ENCODE measurements at places on chromosomes 4 and X. TPM values are rescaled to one million over a fixed set of nuclear protein-coding genes. Genes with fewer than 3 reads are reported as not detected.

DNA sequence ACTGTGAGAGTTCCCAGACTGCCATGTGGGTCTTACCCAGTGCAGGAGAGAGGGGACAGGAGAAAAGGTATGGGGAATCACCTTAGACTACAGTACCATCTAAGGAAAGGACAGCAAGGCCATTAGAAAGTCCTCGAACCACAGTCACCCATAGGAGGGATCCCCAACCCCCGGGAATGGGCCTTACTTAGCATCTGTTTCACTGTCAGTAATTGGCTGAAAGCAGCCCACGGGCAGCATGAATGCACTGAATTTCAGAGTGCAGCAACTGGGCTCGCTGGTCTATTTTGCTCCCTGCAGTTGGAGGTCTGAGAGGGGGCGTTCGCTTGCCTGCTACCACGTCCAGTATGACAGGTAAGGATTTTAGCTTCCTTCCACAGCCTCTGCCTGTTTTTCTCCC is 50.4 kb upstream of the KLHL8 start:
- no peak for DNase-seq

- DNase-seq: no peak
Observed at GRCh38 chr4:17667653-17668201, 53.3 kb downstream of the MED28 start.

DNA sequence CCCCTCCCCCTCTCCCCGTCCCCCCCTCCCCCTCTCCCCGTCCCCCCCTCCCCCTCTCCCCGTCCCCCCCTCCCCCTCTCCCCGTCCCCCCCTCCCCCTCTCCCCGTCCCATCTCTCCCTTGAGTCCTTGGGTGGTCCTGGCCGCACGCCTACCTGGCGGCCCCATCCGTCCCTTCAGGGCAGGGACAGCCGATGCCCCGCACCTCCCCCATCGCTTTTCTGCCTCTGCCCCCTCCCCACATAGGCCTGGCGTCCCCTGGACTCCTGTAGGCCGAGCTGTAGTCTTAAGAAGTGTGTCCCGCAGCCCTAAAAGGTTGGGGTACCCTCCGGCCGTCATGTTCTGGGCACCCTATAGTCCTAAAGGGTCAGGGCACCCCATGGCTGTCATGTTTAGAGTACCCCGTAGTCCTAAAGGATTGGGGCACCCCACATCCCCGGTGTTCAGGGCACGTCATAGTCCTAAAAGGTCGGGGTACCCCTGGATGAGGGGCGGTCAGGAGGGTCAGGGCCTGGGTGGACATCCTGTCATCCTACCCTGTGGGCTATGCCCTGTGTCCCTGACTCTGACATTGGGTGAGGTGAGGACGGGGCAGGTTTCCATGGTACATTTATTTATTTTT is 10.8 kb upstream of the GTPBP6 start:
- no peak for DNase-seq

DNA sequence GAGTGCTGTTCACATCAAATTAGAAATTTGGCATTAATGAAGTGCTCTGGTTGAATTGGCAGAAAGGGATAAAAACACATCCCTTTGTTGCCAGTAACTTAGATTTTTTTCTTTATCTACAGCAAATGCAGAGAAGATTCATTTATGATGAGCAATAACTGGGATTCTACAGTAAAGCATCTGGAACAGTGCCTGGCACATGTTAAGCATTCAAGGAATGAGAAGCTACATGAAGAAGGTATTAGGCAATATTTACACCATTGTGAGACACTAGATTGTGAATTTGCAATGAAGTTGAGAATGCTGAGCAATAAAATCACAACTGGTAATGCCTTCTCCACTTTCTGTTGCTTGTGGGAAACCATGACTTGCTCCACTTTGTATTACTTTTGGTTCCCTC is 33.5 kb downstream of the PCDH19 start:
- DNase-seq: peak; percentile 68

DNA sequence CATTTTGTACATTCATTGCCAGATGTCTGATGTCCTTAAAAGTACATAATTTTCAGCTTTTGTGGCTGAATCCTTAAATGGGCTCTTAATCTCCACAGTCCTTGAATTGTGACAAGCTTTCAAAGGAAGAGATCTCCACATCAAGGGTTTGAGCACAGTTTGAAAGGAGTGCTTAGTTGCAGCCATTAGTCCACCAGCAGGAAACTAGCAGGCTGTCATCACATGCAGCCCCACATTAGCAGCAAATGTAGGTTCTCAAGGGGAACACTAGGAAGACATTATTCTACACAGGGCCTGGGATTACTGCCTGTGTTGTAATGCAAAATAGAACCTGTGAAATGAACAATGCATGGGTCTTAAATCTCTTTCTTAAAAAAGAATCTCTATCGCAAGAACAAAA is 173.2 kb downstream of the CBLL2 start:
- DNase-seq: no peak

DNA sequence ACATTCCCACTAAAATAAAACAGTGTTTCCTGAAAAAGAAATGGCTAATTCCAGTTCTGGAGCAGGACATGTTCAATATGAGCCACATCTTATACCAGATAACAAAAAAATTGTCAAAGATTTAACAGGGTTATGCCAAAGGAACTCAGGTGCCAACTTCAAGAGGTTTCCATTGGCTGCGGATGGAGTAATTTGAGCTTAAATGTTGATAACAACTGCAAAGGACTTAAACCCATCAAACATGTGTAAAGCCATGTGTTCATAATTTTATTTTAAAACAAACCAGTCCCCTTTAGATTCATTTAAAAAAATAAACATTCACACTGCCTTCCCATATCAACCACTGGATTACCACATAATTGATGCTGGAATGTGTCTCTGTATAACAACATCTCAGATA is 156.4 kb upstream of the PCDH18 start:
- DNase-seq: no peak

DNA sequence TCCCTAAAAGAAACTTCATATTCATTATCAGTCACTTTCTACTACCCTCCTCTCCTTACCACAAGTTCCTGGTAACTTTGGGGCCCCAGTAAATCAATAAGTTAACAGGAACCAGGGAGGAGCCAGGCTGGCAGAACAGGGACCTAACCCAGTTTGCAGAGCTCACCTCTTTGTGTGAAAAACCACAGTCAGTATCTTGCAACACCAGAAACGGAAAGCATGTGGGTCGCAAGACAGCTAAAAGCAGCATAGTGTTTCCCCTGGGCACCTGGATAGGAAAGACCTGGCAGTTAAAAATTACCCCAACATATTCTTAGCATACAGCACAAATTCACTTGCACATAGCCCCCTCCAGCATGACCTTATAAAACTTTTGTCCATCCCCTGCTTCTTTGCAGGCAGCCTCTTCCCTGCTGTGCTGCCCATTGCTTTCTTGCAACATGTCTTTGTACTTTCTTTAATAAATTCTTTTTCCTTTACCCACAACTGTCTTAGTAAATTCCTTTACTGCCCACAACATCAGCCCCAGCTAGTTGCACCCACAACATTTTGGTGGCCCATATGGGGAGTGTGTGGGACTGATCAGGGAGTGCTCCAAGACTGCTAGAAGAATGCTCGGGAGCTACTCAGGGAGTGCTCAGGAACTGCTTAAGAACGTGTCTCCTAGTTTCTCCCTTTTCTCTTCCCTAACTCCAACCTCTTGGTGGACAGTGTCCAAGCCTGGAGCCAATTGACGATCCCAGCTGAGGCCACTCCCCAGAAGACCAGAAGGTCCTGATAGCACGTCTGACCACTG is 83.4 kb downstream of the MSN start:
- no peak for DNase-seq

DNA sequence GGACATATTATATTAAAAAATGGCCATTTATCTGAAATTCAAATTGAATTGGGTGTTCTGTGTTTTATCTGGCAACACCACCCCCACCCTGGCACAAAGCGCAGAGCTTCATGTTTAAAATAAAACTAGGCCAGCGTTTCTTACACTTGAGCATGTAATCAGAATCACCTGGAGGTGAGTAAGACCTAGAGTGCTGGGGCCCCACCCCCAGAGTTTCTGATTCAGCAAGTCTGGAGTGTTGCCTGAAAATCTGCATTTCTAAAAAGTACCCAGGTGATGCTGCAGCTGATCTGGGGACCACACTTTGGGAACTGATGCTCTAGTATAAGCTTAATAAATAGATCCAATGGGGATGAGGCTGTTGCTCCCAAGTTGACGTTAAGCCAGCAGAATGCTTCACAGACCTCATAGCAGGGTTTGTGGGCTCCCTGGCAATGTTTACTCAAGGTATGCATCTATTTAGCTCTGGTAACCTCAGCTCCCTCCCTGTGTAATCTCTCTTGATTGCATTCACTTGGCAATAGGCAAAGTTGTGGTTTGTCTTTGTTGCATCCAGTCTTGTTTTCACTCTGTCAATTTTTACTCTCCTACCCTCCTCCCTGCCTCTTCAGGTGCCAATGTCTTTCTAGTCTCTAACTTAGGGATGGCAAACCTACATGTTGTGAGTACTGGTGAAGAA is 99.8 kb upstream of the TEX13D start:
- DNase-seq: no peak

DNA sequence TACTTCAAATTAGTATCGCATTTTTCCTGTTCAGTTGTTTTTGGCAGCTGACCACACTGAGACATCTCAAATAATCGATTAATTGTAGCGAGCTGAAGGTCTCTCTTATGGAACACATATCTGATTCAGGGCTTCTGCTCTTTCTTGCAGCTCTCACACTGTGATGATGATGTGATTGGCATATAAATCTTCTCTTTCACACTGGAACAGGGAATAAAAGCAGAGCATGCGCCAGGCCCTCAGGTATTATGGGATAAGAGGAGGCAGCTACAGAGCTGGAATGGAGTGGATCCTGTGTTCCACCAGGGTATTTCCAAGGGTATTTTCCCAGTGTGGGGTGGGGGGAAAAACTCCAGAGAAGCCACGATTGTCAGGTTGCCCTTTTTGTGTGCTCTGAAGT is 265.4 kb upstream of the CASK start:
- no peak for DNase-seq

DNA sequence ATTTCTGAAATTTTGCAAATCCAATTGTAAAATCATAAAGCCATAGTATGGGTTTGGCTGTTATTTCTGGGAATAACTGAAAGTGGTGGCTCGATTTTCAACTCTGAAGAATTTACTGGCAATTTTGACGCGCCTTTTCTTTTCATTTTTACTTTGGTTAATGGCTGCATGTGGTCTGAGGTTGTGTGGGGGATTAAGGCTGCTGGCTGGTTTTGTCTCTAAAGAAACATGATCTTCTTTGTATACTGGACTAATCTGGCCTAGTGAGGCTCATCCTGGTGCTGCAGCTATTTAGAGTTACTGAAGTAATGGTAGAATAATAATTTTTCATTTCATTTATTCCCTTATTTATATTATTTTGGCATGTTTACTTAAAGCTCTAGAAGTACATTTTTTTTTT is 164.0 kb downstream of the RNF150 start:
- DNase-seq: no peak

GRCh38 chr4:4836044-4836443 is 23.4 kb upstream of the MSX1 start:
- no peak for DNase-seq

GRCh38 chr4:122963216-122963615 is 40.8 kb upstream of the NUDT6 start:
- DNase-seq: no peak

GRCh38 chrX:23662187-23662586 is 5.1 kb upstream of the PRDX4 start:
- DNase-seq: no peak

DNA sequence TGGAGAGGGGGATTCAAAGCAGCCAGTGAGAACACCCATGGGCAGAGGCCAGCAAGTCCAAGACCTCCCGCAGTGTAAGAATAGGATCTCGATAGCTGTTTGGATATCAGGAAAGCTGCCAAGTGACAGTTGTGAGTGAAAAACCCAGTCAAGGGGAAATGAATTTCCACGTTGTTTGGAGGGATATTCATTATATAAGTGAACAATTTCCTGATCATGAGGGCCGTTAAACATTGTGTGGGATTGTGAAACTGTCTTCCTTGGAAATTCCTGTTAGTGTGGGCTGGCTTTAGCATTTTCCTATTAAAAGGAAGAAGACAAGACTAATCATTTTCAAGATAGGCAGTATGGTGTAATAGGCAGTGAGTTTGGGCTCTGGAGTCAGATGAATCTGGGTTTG is 15.0 kb downstream of the CLDN2 start:
- DNase-seq: no peak

DNA sequence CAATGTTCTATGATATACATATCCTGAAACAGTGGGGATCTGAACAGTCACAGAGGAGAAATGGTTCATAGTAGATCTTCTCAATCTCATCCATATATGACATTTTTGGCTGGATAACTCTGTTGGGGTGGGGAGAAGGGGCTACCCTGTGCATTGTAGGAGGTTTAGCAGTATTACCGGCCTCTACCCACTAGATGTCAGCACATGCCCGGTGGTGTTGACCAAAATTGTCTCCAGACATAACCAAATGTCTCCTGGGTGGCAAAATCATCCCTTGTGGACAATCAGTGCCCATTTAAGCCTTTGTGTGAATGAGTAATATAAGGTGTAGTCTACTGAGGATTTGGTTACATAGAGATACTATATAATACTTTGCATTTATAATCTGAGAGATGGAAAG is 89.9 kb downstream of the PLS3 start:
- peak; percentile 44 for DNase-seq

GRCh38 chr4:930028-930551 is 2.0 kb downstream of the GAK start:
- peak; percentile 25 for DNase-seq

- DNase-seq: no peak
Observed at GRCh38 chr4:8471211-8471875, 30.8 kb downstream of the TRMT44 start.

DNA sequence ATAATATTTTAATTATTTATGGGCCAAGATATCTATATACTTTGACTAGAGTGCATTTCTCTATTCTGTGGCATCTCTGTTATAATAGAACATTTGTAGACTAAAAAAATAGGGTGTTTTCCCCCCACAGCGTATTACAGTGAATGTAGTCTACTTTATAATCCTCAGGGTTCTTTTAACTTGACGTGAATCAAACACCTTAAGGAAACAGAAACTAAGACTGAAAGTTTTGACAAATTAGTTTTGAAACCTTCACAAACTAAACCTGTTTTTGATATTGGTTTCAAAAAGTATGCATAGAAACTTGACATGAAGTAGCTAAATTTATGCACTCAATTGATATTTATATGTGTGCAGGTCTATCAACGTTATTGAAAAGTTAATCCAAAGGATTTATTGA is 1963.1 kb upstream of the TENM3 start:
- no peak for DNase-seq

The PHOX2B gene
- not detected for polyA plus RNA-seq

The RS1 gene
- not detected for polyA plus RNA-seq

The VEGFC gene
- 7.3 TPM for polyA plus RNA-seq

The TMEM164 gene
- polyA plus RNA-seq: 26.6 TPM

The RAB33B gene
- 7.5 TPM for polyA plus RNA-seq

The NLGN3 gene
- polyA plus RNA-seq: 4.8 TPM

The MAGEA10 gene
- not detected for polyA plus RNA-seq

The GRID2 gene
- polyA plus RNA-seq: 0.32 TPM

The FRMD7 gene
- 0.52 TPM for polyA plus RNA-seq

The WDFY3 gene
- 23.7 TPM for polyA plus RNA-seq

The ZNF185 gene
- 21.4 TPM for polyA plus RNA-seq

The NXF2B gene
- not detected for polyA plus RNA-seq

The NUP62CL gene
- 0.39 TPM for polyA plus RNA-seq
